ENCODE measurements at places on chromosomes 1 and 21. TPM values are rescaled to one million over a fixed set of nuclear protein-coding genes. Genes with fewer than 3 reads are reported as not detected.

NBPF20 gene
- total RNA-seq = 1.4 TPM

FGR gene
- total RNA-seq = 0.38 TPM

CAMK2N1 gene
- 1.4 TPM for total RNA-seq

DCST1 gene
- not detected for total RNA-seq

HSD3B1 gene
- total RNA-seq = not detected

NUDT4B gene
- 2.8 TPM for total RNA-seq

KRTAP13-3 gene
- not detected for total RNA-seq

SLC30A10 gene
- total RNA-seq = 8.8 TPM

SNIP1 gene
- total RNA-seq = 25.8 TPM

ARHGAP29 gene
- 0.13 TPM for total RNA-seq

CCDC18 gene
- 20.4 TPM for total RNA-seq

UHMK1 gene
- total RNA-seq = 42.6 TPM

DISC1 gene
- 0.16 TPM for total RNA-seq

PCP4L1 gene
- total RNA-seq = not detected

GLIS1 gene
- total RNA-seq = not detected

PLPP3 gene
- 0.36 TPM for total RNA-seq

CLCC1 gene
- 46.9 TPM for total RNA-seq

PIGV gene
- total RNA-seq = 11.2 TPM

FAM110D gene
- total RNA-seq = 0.62 TPM

PGLYRP4 gene
- 0.13 TPM for total RNA-seq

ANGPTL7 gene
- total RNA-seq = not detected

SLC26A9 gene
- total RNA-seq = not detected

ASPM gene
- 56.2 TPM for total RNA-seq

NUP210L gene
- not detected for total RNA-seq

OLFML2B gene
- not detected for total RNA-seq

SPATA17 gene
- not detected for total RNA-seq

ACTN2 gene
- total RNA-seq = 0.31 TPM

CHML gene
- total RNA-seq = 84.2 TPM

LCE1C gene
- total RNA-seq = not detected

C1orf94 gene
- total RNA-seq = not detected
